H54 (cell line): ENCODE measurements at places on chromosomes 6 and 20.
A peak's percentile ranks its signal among the peaks of the same experiment; 100 is the strongest.

- no peak for DNase-seq
Observed at GRCh38 chr6:22248513-22249308, 48.1 kb downstream of the PRL start.

DNA sequence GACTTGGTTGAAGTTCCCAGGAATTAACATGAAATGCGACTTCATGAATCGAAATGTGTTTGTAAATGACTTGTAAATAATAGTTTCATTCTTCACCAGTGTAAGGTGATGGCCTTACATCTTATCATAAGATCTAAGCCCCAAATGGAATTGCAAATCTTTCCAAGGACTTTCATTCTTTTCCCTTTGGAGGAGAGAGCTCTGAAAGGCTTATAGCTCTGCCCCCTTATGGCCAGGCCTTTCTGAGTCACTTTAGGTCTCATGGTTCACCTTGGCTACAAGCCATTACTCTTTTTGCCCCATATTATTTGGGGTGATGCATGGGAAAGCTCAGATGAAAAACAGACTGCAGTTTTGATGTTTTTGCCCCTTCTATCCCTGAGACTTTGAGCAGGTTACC is 209.1 kb upstream of the BMP2 start:
- DNase-seq = no peak

DNA sequence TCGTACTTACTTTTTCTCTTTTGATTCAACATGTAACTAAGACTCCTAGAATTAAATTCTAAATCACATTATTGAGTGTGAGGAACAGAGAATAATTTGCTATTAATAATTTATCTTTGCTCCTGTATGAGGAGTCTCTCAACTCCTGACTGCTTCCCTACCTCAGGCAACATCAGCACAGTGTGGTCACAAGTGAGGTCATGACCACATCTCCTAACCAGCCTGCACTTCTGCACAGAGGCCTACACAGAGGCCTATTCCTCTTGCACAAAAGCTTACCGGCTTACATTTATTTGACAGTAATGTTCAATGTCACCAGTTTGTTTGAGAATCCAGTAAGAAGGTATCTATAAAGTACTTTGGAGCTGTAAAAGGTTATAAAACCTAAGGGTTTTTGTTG is 637.4 kb upstream of the MARCKS start:
- no peak for DNase-seq

DNA sequence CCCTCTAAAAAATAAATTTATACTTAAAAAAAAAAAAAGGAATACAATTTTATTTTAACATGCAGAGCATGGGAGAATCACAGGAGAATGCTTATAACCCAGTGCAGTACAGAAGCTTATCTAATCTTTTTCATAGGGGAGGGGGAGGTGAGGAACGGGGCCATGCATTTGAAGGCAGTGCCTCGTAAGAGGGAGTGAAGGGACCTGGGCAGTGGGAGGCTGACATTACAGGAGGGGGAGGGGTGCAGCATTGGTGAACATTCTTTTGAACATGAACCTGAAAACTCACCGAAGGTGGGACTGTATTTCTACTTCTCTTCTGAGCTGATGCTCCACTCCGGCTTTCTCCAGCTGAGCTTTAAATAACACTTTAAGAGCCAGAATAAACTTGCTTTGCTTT is 9.3 kb downstream of the AURKA start:
- DNase-seq = no peak

DNA sequence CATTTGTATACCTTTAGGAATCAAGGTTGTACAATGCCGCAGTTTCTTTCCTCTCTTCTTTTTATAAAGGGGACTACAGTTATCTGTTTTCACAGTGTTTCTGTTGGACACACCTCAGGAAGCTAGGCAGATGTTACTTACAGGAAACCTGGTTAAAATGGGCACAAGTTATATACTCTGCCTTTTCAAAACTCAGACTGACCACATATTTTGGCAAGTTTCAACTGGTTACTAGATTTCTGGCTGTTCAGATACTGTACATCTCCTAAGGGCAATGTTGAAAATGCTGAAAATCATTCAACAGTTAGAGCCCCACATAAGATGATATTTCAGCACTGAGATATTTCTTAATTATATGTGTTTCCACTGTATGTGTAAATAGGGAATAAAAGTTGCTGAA is 92.5 kb upstream of the SLC35B3 start:
- no peak for DNase-seq

GRCh38 chr6:1231941-1232340 is 80.0 kb upstream of the FOXQ1 start:
- no peak for DNase-seq

GRCh38 chr6:20661721-20662120 is 127.5 kb downstream of the CDKAL1 start:
- DNase-seq = no peak

DNA sequence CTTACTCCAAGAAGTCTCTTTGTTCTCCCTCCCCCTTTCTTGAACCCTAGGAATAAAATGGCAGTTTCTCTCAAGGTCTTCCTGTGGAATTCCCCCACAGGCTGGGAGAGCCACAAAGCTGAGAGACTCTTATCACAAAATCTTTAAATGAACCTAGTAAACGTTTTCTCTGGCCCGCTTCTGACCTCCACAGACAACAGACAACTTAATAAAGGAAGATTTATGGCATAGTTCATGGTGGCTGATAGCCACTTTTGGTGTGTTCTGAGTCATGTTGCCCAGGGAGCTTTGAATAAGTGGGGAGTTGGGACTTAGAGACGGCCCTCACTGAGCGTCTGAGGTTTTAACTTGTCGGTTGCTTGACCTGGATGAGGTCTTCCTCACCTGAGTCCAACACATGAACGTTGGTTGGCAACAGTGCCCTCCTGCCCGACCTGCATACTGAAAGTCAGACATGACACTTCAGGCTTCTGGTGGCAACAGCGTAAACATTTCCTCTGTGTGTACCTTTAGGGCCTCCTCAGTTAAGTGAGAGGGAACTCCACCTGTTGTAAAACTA is 124.1 kb downstream of the FOXO3 start:
- DNase-seq = no peak

DNA sequence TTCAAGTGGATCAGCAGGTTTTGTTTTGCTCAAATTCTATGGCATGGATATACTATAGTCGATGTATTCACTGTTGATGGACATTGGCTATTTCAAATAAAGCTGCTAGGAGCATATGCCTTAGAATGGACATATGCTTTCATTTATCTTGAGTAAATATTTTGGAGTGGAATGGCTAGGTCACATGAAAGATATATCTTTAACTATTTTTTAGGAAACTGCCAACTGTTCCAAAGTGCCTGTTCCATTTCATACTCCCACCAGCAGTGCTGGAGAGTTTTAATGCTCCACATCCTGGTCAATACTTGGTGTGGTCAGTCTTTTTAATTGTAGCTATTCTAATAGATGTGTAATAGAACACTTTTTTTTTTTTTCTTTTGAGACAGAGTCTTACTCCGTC is 81.1 kb upstream of the PIM1 start:
- DNase-seq = no peak

- peak; percentile 47 for DNase-seq
Observed at GRCh38 chr6:43075670-43076463, at the start of gene PTK7. Gene PTK7 (plus strand): TSS chr6:43076314. CDS start chr6:43076489, 175 bp downstream.

GRCh38 chr20:49713753-49714712 is at the start of gene B4GALT5:
Gene B4GALT5 (minus strand): TSS chr20:49713878. CDS start chr20:49713690, 188 bp downstream.
- peak; percentile 62 for DNase-seq

- no peak for DNase-seq
Observed at GRCh38 chr6:71211799-71212198, 76.8 kb upstream of the OGFRL1 start.

DNA sequence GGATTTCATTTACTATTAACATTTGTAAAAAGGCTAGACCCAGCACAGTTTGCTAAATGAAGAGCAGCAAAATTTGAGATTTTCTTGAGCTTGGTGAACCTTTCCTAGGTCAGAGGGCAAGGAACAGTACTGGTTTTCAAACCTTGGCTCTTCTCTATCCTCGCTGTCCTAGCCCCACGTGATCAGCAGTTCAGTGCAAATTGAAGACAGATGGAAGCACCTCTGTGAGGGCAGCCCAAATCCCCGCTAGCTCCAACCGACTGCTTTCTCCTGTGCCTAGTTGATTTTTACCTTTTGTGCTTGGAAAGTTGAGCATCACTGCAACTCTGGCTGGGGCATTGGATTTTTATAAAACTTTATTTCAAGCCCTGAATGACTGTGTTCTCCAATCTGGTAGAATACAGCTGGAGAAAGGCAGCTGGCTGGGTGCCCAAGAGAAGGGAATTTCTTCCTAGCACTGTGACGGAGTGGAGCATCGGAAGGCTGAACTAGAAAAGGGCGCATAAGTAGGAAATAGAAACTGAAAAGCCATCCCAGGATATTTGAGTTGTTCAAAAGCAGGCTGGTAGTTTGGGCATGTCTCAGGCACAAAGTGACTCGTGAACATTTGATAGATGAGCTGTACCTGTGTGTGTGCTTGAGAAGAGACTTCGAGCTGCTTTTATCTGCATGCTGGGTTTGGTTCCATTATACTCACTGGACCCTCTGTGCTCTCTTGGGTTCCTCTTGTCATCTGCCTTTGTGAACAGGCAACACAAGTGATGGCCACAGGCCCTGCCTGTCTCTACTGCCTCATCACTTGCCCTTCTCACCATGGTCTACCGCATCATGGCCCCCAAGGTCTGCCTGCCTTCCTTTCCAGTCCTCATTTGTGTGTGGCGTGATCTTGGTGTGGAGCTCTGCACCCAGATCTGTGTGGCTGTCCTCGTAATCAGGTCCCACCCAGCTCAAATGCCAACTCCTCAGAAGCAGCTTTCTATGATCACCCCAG is 2.3 kb downstream of the RNF114 start:
- DNase-seq = no peak

DNA sequence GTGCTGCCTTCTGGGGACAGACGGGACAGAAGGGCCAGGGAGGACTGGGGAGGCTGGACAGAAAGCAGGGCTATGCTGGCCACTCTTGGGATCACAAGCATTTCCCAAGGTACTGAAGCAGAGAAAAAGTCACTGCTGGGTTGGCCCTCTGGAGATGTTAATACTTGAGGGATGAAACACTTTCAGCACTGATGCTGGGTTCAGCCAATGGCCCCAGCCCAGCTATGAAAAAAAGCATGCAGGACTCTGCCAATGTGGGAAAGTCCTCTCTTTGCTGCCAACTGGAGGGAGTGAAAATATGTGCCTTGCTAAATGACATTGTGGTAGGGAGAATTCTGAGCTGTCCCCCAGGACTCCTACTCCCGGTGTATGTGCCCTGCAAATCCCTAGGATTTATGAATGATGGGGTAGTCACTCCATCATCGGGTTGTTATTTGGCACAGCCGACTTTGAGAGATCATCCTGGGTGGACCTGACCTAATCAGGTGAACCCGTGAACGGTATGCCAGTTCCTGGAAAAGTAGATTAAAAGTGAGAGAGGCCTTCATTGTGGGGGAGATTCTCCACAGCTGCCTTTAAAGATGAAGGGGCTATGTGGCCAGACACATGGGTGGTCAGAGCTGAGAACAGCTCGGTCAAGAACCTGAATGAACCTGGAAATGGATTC is 119.9 kb upstream of the TRAF3IP2 start:
- no peak for DNase-seq

- no peak for DNase-seq
Observed at GRCh38 chr20:33531047-33531877, 41.4 kb downstream of the CBFA2T2 start.

DNA sequence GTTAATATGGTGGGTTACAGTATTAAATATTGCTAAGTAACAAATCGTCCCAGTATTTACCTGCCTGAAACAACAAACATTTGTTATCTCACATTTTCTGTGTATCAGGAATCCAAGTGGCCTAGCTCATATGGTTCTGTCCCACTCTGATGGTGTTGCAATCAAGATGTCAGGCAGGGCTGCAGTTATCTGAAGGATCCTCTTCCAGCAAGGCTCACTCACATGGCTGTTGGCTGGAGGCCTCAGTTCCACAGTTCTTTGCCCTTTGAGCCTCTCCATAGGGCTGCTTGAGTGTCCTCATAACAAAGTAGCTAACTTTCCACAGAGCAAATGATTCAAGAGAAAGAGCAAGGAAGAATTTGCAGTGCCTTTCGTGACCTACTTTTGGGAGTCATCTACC is 17.7 kb downstream of the RAB22A start:
- no peak for DNase-seq

DNA sequence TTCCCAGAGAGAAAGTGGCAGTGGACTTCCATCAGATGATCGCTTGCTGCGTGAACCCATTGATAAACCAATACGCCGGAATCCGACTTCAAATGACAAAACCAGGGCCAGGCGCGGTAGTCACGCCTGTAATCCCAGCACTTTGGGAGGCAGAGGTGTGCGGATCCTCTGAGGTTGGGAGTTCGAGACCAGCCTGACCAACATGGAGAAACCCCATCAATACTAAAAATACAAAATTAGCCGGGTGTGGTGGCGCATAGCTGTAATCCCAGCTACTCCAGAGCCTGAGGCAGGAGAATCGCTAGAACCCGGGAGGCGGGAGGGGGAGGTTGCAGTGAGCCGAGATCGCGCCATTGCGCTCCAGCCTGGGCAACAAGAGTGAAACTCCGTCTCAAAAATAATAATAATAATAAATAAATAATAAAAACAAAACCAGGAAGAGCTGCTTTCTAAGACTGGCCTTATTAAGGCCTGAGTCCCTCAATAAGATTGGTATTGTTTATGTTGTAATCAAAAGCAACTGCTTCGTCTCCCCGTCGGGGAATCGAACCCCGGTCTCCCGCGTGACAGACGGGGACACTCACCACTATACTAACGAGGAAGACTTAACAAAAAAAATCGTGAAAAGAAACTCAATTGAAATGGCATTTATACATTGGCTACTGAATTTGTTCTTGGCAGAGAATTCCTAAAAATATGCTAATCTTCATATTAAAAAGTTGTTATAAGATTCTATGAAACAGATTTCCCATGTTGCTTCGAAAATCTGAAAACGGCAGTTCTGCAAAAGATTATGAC is 110.2 kb upstream of the ZNF184 start:
- peak; percentile 33 for DNase-seq
